Activated T-cell treated with anti-CD3 and anti-CD28 coated beads, Interleukin-2, amount 50 U/mL, for 24 hours (primary cell): ENCODE measurements at places on chromosomes 2 and 18.

DNA sequence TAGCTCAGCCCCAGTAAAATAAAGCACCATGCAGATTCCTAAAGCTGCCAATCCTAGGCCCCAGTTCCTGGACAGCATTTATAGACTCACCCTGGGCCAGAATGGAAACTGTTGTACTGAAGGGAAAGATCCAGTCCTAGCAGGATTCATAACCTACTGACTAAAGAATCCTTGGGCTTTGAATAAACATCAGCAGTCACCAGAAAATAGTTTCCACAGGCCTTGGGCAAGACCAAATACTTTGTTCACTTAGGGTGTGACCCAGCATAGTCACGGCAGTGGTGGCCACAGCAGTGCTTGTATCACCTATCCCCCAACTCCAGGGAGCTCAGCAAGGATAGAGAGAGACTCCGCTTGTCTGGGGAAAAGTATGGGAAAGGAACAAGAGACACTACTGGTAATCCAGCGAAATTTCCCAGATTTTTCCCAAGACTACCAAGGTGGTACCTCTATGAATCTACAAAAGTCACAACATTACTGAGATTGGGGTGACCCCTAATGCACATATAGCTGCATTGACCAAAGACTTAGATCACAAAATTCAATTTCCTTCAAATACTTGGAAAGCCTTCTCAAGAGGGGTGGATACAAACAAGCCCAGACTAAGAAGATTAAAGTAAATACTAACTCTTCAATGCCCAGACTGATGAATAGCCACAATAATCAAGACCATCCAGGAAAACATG lies 748.1 kb upstream of the LRATD1 start:
- no peak for DNase-seq

- DNase-seq, result no peak
Measured at GRCh38 chr2:66084948-66085590, 349.9 kb upstream of the MEIS1 start.

GRCh38 chr2:172640389-172640788 lies 84.5 kb downstream of the PDK1 start:
- no peak for DNase-seq

GRCh38 chr2:55154525-55155030 lies 77.5 kb downstream of the CLHC1 start:
- DNase-seq, result no peak

DNA sequence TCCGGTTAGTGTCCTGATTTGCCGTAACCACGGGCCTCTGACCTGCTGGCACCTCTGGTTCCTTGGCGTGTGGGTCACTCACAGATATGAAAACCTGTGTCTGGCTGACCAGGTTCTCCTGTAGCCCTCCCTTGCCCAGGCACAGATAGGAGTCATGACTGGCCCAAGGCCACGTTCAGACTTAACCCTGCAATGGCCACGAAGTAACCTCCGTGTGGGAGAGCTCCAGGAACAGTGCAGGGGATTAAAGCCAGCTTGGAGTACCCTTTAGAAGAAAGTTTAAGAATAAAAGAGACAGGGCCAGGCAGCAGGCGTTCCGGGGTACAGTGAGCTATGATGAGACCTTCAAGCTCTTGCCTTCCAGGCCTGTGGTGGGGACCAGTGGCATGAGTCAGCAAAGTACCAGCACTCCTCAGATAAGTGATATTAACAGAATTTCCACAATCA lies 25.5 kb downstream of the CENPO start:
- peak; percentile 24 for DNase-seq

DNA sequence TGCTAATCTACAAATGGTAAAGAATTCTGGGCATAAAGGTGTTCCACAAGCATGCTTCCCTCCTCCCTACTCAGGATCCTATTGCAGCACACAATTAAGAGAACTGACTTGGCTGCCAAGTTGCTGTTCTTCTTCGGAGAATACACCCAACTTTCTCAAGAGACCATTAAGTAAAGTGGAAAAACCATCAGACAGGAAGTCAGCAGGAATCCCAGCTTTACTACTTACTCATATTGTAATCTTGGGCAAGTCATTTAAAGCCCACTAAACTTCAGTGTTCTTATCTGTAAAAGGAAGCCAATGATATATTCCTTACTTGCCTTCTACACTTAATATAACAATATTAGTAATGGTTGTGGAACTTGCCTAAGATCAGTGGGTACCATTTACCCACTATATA lies 37.8 kb downstream of the PSTPIP2 start:
- DNase-seq, result no peak

- DNase-seq, result no peak
Measured at GRCh38 chr18:7946734-7947377, 379.7 kb downstream of the PTPRM start.

- no peak for DNase-seq
Measured at GRCh38 chr2:238387332-238387731, 39.4 kb upstream of the ASB1 start.

GRCh38 chr2:175161-175786 lies 88.6 kb downstream of the SH3YL1 start:
- no peak for DNase-seq

- no peak for DNase-seq
Measured at GRCh38 chr2:213640738-213641425, 356.6 kb downstream of the SPAG16 start.

- DNase-seq, result no peak
Measured at GRCh38 chr2:36277146-36277808, 78.3 kb upstream of the CRIM1 start.
